ENCODE measurements at places on chromosomes 12 and 14.
A peak's percentile ranks its signal among the peaks of the same experiment; 100 is the strongest.

GRCh38 chr12:128290938-128291337 is 24.0 kb downstream of the TMEM132C start:
- DNase-seq, result no peak

GRCh38 chr12:88944397-88944796 is 364.1 kb upstream of the KITLG start:
- DNase-seq, result no peak

DNA sequence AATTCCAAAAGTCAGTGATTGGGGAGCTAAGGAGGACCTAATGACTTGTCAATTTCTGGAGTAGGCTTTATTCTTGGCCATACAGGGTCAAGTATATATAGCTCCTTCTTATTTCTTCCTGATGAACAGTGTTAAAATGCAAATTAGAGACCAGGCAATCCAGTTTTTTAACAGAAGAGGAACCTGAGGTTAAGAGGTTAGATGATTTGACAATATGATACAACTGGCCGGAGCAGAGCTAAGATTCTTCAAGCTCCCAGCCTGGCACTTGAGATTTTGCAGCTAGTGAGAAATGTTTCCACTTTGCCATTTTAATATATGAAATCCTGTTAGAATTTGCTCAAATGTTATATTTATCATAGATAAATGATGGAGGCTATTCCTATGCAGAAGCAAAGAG is 204.0 kb downstream of the SSPN start:
- DNase-seq, result no peak

DNA sequence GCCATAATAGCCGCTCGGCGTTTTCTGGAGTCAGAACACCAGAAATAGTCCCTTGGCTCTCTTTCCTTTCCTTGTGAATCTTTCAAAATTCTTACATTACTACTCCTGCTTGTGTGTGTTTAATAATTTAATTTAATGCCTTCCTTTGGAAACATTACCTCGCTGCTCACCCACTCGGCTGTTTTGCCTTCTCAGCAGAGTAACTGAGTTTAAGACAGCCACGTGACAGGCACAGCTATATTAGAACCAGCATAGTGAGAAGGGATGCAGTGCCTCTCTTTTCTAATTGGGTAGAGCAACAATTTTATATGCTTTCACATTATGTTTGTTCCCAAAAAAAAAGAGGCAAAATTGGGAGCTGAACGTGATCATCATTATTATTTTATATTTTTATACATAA is 107.6 kb downstream of the ETV6 start:
- no peak for DNase-seq

- peak; percentile 12 for DNase-seq
Observed at GRCh38 chr12:116406529-116406928, 129.0 kb upstream of the MED13L start.
